Natural killer cell (primary cell): ENCODE measurements at places on chromosomes 7 and 10. TPM values are rescaled to one million over a fixed set of nuclear protein-coding genes. Genes with fewer than 3 reads are reported as not detected.

The CLDN4 gene
- total RNA-seq, result 0.30 TPM

- DNase-seq, result no peak
Measured at GRCh38 chr7:126103582-126103981, 1149.2 kb downstream of the GRM8 start.

GRCh38 chr7:50409856-50410745 lies 40.0 kb downstream of the FIGNL1 start:
- no peak for DNase-seq

GRCh38 chr7:7793921-7794320 lies 75.5 kb upstream of the RPA3 start:
- no peak for DNase-seq

The TRIM24 gene
- 19.1 TPM for total RNA-seq

The FAM13C gene
- total RNA-seq, result not detected

The HMX3 gene
- total RNA-seq, result not detected

DNA sequence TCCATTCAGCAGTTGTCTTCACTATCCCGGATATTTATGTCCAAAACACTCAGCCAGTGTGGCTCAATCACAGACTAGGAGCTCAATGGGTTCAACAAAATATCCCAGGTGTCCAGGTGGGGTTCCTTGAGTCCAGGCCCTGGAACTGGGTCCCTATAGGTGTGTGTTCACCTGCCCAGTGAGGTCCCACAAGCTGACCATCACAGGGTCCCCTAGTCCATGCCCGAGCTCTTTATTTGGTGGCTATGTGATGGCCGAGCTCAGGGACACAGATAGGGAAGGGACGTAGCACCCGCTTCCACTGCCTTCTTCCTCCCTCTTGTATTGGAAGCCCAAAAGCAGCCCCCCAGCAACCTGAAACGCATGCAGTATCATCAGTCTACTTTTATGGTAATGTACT lies 78.9 kb upstream of the DDC start:
- no peak for DNase-seq

DNA sequence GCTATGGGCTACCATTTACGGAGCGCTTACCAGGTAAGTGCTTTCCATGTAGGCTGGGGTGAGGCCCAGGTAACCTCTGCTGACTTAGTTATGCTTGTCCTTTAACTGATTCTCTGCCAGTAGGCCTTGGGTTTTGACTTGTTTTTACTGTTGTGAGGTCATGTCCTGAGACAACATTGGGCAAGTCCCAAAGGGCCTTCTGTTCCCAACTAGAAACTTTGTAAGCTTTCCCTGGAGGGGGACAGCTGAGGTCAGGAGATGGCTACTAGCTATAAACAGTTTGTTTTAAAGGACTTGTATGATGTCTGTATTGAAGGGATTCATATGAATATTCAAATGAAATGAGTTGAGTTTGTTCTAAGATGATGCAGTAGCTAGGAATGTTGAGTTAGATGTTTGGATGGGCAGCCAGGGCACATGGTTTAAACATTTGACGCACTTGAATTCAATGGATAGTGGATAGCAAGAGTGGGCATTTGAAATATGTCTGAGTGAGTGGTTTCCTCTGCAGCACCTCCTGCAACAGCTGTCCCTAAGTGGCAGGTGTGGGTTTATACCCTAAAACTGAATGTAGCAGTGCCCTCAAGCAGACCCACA lies 10.0 kb upstream of the SGPL1 start:
- no peak for DNase-seq

The AKR1D1 gene
- not detected for total RNA-seq

DNA sequence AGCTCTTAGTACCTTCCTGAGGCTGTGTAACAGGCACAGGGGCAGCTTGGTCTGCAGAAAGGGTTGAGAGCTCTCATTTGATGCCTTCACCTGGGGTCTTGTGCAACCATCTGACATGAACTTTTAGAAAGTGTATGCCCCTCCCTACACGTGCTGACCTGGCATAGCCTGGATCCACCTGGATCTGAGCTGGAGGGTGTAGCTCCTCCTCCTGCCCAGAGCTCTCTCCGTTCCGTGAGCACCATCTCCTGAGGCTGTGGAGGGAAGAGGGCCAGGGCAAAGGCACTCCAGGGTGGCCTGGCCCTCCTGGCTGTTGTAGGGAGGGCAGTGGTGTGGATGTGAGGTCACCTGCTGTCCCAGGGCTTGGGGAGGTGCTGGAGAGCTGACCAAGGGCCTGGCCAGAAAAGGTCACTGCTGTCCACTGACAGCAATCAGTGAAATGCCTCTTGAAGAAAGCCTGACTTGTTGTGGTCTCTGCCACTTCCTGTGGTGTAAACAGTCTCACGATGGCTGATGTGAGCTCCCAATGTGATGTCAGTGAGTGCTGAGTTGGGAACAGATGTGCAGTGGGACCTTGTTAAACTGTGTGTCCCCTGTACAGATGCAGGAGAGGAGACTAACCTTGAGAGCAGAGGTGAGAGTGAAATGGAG lies 23.0 kb downstream of the AMZ1 start:
- DNase-seq, result peak; percentile 81

The IGFBP1 gene
- not detected for total RNA-seq

DNA sequence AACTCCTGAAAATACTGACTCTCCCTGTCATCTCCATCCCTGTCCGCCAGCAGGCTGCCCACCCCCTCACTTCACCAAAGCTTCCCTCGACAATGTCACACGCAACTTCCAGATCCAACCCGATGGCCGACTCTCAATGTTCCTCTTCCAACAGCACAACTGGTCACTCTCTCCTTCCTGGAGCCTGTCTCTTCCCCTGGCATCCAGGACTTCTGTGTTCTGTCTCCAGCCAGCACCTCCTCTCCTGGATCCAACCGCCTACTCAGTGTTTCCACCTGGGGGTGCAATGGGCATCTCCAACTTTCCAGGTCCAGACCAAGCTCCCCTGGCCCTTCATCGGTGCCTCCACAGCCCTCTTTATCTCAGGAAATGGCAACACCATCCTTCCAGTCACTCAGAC lies 8.6 kb downstream of the CPA5 start:
- DNase-seq, result no peak

DNA sequence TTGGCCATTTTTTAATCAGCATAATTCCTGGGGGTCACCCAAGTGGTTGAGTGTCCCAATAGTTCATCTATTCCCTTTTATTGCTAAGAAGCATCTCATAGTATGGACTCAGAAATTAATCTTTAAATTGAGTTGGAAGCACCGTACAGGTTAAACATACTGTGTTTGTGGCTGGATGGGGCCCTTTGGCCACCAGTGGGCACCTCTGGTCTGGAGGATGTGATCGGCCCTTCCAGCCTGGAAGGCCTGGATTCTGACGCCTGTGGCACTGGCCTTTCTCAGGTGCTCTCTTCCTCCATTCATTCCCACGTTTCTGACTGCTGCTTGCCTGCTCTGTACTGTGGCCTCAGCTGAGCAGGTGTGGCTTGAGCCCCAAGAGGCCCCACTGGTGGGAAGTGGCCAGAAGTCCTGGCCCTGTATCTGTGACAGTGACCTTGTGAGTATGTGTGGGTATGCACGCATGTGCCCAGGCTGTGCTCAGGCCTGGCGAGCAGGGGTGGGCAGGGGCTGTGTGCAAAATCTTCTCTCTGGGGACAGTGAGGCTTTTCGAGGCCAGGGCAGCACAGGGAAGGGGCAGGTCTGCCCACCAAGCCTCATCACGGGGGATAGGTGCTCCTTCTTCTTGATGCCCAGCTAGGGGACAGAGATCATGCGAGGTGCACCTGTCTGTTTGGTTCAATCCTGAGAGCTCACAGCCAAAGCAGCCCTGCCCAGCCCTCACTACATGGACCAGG lies 30.1 kb downstream of the LDB3 start:
- no peak for DNase-seq

The SEMA3C gene
- total RNA-seq, result 0.41 TPM
